8988T (cell line): ENCODE measurements at places on chromosomes 12 and 14.

GRCh38 chr12:25056011-25056410 is 107.1 kb upstream of the BCAT1 start:
- no peak for DNase-seq

- no peak for DNase-seq
Measured at GRCh38 chr14:56061051-56061450, 57.2 kb upstream of the PELI2 start.

DNA sequence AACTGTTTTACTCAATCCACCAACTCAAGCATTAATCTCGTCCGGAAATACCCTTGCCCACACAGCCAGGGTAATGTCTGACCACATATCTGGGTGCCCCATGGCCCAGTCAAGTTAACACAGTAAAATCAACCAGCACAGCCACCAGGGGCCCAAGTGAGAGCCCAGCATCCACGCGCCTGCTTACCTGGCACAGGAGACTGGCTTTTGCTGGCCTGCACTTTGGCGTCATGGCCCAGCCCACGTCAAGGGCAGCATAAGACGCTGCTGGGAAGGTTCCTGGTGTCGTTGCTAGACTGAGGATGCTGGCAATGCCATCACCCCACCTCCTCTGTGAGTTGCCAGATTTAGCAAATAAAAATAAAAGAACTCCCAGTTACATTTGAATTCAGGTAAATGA is 53.6 kb upstream of the BCL11B start:
- no peak for DNase-seq

DNA sequence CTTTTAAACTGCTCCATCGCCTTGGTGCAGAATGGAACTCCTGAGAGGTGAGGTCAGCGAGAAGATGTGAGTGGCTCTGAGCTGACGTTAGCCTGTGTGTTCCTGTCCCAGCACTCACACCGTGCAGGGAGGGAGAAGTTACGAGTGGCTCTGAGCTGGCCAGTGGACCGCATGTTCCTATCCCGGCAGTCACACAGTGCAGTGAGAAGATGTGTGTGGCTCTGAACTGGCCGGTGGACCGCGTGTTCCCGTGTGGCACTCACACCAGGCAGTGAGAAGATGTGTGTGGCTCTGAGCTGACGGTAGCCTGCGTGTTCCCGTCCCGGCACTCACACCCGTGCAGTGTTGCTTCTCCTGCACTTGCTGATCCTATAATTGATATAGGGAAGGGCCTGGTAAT is 59.9 kb downstream of the VCPKMT start:
- DNase-seq, result no peak

GRCh38 chr12:74891083-74891668 is 318.5 kb downstream of the KCNC2 start:
- DNase-seq, result no peak

GRCh38 chr14:72554994-72555608 is 338.8 kb downstream of the DPF3 start:
- DNase-seq, result peak; percentile 32

- no peak for DNase-seq
Measured at GRCh38 chr12:111672822-111673381, 12.9 kb downstream of the BRAP start.

- no peak for DNase-seq
Measured at GRCh38 chr12:66033151-66033550, 97.4 kb downstream of the LLPH start.

DNA sequence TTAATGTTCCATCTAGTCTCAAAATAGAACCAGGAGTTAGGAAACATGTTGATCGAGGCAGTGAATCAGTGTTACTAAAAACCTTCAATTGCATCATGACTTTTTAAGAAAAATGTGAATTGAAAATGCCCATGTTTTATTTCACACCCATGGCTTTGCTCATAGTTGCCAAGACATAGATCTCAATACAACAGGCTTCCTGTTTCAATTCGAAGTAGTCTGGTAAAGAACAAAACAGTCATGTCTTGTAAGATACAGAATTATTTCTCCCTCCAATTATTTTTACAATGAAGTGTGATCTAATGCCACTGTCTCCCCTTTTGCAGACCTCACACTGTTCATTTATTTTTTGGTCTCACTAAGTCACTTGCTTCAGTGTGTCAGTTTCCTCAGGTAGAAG is 44.6 kb upstream of the FAR2 start:
- no peak for DNase-seq

GRCh38 chr12:122861587-122861970 is 26.3 kb downstream of the HIP1R start:
- no peak for DNase-seq

DNA sequence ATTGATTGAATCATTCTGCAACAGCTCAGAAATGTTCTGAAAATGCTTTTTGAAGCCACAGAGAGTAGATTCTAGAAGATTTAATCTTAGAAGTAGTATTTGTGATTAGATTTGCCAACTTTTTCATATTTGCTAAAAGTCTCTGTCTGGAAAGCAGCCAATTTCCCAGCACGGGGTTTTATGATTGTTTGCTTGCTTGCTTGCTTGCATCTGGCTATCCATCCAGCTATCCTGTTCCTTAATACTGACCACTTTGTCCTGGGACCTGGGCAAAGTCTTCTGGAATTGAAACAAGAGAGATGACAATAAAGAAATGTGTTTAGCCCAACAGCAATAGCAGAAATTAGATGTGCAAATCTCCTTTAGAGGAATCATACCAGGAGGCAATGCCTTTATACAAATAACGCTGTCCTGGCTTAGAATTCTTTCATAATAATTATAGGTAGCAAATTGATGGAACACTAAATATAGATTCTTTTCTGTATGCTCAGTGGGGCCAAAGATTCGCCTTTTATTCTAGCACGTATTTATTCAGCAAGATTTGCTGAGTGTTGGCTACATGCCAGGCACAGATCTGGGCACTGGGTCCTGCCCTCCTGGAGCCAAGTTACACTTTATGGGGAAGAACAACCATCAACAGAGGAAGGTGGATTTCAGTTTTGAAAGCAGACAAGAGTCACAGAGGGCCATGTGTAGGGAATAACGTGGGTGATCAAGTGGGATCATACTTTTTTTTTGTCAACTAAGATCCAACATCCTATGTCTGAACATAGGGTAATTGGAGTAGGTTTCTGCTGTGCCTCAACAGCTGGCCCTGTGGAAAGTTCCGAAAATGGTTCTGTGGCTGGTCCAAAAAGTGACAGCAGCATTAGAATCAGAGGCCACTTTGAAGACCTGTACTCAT is 25.3 kb downstream of the MYBPC1 start:
- DNase-seq, result no peak

- DNase-seq, result no peak
Measured at GRCh38 chr12:110317911-110318310, 36.9 kb downstream of the ATP2A2 start.

DNA sequence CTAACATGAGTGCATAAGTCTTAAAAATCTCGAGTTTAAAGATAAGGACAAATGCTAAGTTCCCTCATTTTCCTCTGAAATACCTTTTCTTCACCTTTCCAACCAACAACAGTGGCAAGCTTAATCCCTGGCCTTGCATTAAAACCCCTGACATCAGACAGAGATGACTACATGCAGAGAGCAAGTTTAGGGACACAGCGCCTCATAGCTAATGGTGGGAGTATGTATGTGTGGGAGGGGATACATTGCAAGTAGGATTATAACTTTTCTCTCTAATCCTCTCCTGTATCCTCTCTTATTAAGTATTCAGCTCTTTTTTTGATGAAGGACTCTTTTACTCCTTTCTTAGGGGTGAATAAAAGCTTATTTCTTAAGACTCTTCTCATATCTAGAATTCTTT is 547.1 kb downstream of the CCER1 start:
- DNase-seq, result no peak

DNA sequence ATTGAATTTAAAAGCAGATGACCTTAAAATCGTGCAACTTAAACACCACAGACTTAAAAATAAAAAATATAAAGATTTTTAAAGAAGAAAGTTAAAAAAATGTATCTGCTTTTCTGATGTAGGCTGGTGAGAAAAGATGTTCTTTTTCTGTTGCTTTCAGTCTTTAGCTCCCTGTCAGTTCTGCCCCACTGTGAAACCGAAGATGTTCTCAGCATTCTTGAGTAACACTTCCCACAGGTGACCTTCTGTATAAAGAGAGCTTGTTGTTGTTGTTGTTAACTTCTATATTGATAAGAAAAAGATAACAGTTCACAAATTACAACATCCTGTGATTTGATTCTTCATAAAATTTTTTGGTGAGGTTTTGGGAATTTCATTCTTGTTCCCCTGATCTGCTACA is 377.9 kb upstream of the RGS6 start:
- no peak for DNase-seq

- no peak for DNase-seq
Measured at GRCh38 chr12:28127455-28127854, 62.8 kb upstream of the CCDC91 start.

GRCh38 chr14:46793144-46793543 is 141.6 kb upstream of the RPL10L start:
- no peak for DNase-seq

DNA sequence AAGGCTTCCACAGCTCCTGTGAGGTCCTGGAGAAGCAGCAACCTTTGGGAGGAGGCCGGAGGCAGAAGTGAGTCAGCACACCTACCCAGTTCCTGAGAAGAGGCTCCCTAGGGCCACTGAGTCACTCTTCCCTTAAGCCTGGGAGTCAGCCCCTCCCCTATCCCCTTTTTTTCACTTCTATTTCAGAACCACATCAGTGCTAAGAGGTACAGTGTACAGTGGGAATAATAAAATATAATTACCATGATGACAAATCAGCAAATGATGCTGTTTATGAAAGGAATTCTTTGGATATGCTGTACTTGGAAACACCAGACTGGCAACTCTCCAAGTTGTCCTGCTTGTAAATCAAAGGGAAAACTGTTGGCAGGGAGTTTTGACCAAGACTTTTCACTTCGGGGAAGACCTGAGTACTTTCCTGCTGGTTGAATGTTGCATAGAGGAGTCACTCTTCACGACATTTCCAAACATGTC is 7.8 kb upstream of the TBPL2 start:
- DNase-seq, result peak; percentile 56

GRCh38 chr12:76084863-76085519 is 506 bp upstream of the NAP1L1 start:
- no peak for DNase-seq
